ENCODE measurements at places on chromosomes 11 and 22. TPM values are rescaled to one million over a fixed set of nuclear protein-coding genes. Genes with fewer than 3 reads are reported as not detected.

- no peak for DNase-seq
Observed at GRCh38 chr11:34647131-34647530, 26.2 kb downstream of the EHF start.

The OAF gene
- total RNA-seq: 183 TPM

- no peak for DNase-seq
Observed at GRCh38 chr11:101096036-101096704, 33.4 kb downstream of the PGR start.

DNA sequence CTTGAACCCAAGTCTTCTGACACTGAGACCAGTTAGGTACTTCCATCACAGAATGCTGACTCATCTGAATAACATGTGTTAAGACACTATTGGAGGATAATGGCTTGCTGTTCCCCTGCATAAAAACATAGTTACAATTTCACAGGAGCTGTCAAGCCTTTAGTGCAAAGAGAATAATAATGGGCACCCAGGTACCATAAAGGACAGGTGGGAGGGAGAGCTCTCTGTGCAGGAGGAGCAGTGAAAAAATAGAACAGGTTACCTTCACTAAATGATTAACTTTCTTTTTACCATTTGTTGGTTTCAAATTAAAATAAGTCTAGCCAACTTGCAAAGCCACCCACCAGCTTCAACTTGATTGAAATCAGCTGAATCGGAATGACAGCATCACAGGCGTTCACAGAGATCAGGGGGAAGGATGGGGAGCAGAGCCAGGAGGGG, 173.2 kb downstream of the DSCAML1 start:
- no peak for DNase-seq

The OR52E8 gene
- total RNA-seq: not detected

Measured in sciatic nerve (tissue), 2 donors.